ENCODE measurements at places on chromosomes 2 and 18.

- no peak for DNase-seq
Measured at GRCh38 chr2:83689402-83689801, 769.7 kb downstream of the SUCLG1 start.

DNA sequence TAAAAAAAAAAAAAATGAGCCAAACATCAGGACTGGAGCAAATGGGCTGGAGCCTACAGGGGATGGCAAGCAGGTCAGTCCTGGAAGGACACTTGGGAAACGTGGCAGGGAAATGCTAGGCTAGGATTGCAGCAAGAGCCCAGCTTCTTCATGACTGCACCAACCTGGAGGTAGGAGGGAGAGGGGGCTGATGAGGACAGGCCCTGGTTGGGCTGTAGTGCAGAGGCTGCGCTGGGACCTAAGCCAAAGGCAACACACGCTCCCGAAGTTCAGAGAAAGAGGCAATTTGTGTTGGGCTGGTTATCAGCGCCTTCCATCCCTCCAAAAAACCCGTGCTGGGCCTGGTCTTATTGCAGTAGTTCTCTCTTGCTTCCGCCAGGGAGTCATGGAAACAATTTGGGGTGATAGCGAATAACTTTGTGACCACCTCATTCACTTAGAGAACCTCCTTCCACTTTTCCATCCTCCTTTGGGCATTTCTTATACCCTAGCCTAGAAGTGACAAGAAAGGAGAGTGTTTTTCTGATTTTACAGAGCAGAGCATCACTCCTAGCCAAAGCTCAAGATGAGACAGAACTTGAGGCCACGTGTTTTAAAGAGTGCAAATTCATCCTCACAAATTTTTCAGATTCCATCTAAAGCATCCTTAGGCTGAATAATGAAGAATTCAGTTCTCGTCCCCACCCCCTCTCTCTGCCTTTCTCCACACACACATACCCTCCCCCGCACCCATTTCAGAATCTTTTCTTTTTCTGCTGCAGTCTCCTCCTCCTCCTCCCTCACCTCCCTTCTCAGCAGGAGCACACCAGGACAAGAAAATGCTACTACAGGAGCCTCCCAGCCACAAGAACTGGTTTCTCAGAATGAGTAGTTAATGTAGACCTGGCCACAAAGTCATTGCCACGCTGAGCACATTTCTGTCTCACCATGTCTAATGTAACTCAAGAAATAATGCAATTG, 82.5 kb upstream of the STPG4 start:
- peak; percentile 76 for DNase-seq

- DNase-seq, result no peak
Measured at GRCh38 chr2:125418483-125418882, 1237.5 kb upstream of the GYPC start.

DNA sequence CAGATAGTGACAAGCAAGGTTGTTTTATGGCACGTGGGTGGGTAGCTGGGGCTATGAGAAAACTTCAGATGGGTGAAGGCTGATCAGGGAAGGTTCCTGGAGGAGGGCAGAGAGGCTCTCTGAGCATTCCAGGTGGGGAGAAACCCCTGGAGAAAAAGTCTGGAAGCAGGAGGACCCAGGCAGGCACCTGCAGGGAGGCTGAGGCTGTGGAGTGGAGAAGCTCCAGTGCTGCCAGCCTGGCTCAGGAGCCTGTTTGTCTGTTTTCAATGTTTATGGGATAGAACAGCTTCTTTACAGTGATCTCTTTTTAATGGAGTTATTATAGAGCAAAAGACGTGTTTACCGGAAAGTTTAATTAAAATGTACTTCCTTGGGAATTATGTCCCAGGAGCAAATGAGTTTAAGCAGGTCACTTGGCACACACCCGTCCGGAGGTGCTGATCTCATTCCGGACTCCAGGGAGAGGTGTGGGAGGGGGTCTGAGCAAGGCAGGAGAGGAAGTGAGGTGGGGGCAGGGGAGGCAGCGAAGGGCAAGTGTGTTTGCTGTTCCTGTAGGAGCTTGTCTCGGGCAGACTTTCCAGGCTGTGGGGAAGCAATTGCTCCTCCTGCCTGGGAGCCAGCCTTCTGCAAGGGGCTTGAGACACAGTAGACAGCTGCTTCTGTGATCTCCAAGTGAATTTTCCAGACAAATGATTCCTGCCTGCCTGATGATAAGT, 239.5 kb downstream of the MYCN start:
- no peak for DNase-seq

DNA sequence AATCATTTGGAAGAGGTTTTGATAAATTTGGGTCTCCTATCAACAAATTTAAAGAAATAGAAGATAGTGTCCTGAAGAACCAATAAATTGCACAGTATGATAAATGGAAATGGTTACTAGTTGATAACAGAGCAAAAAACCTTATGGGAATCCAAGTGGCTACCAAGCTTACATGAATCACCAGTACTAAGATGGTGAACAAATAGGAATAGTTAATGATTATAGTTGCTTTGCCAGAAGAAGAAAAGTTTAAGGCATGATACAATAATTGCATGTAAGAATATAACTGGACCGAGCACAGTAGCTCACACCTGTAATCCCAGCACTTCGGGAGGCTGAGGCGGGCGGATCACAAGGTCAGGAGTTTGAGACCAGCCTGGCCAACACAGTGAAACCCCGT, 19.6 kb upstream of the INO80D start:
- DNase-seq, result no peak

GRCh38 chr18:23165271-23166068, 30.2 kb downstream of the CABLES1 start:
- DNase-seq, result no peak

- no peak for DNase-seq
Measured at GRCh38 chr2:104481341-104481740, 372.6 kb upstream of the POU3F3 start.

DNA sequence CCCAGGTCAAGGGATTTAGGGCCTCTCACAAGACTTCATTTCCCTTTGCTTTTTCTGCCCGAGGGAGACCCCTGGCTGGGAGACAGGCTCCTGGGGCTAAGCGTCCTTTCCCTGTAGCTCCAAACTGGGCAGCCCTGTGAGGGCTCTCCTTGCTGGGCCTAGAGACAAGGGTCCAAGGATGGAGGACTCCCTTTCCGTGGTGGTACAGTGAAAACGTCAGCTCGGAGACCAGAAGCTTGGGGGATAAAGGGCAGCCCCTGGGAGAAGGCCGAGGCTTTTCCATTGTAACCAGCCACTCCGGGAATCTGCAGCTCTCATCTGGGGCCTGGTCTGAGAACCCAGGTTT, 2.3 kb downstream of the SIX2 start:
- no peak for DNase-seq

GRCh38 chr2:1350111-1350510, 63.2 kb upstream of the TPO start:
- no peak for DNase-seq

DNA sequence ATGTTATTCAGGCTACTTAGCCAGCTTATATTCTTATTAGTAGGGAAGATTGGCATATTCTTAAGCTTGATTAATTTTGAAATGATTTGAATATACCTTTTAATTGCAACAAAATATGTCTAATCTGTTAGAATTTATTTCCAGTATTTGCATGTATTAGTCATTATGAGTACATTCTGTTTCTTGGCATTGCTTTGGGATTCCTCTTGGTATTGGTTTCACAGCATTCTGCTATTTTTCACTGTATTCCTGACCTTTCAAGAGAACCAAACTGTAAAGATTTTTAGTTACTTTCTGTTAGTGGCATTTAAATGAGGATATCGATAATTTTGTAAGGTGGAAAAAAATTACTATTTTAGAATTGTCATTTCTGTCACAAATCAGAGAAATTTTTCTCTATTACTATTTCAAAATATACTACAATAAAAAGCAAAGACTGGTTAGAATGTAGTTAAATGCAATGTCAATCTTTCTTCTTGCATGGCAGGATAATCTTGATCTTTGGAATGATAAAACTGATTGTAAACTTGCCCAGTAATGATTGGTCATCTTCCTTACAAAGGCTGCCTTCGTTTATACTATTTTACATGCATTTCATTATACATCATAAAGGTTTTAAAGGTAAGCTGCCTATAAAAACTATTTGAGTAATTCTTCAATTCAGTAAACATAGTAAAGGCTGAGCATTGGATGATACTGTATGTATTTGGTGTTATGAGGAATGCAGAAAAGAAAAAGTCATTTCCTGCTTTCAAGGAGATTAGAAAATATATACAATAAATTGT, 86.1 kb downstream of the SLC4A10 start:
- peak; percentile 57 for DNase-seq

DNA sequence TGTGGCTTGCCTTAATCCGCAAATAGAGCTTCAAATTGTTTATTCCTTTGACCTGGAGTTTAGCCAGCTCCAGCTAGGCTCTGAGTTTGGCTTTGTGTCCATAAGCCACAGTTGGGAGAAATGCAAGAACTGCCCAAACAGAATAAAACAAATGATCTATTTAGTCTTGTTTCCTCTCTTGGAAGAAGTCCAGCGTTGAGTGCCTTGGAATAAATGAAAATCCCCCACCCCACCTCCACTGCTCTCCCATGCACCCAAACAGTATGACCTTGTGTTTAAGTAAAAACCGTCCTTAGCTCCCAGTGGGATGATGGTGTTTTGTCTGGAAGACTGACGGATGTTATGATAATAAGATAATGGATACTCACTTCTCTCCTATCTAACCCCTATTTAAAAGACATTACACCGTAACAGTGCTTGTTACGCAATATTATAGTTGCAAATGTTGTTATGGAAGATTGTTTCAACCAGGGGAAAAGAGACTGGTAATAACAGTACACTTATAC, 3.2 kb upstream of the SERPINE2 start:
- peak; percentile 34 for DNase-seq

GRCh38 chr2:68936427-68936826, 16.3 kb downstream of the GKN2 start:
- DNase-seq, result peak; percentile 27

DNA sequence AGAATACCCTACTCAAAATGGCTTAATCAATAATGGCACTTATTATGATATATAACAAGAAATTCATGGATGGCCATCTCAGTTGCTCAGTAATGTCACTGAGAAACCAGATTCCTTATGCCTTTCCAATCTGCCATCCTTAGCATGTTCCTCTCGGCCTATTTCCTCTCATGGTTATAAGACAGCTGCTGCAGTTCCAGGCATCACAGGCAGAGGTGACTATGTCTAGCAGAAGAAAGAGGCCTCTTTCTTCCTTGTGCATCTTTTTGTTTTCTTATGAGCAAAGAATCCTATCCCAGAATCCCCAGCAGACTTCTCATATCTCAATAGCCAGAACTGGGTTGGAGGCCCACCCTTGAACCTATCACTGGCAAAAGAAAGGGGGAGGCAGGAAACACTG, 310.6 kb upstream of the SPRED2 start:
- no peak for DNase-seq

DNA sequence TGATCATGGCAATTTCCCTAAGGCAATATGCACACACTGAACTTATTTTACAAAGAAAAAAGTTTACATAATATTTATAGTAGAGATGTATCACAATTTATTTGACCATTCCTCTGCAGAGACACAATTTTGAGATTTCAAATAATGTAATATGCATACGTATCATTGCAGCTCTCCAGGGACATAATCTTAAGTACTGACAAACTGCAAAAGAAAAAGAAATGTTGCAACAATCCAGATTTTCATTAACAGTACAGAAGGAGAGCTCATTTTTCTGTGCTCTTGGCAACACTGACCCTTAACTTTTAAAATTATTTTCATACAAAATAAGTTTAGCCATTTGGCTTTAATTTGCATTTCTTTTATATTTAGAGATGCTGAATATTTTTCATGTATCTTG, 710.2 kb upstream of the SLC39A10 start:
- no peak for DNase-seq

GRCh38 chr2:188675391-188676009, 298.7 kb upstream of the COL3A1 start:
- peak; percentile 81 for DNase-seq

GRCh38 chr18:77191071-77191751, 58.4 kb upstream of the GALR1 start:
- DNase-seq, result peak; percentile 91

DNA sequence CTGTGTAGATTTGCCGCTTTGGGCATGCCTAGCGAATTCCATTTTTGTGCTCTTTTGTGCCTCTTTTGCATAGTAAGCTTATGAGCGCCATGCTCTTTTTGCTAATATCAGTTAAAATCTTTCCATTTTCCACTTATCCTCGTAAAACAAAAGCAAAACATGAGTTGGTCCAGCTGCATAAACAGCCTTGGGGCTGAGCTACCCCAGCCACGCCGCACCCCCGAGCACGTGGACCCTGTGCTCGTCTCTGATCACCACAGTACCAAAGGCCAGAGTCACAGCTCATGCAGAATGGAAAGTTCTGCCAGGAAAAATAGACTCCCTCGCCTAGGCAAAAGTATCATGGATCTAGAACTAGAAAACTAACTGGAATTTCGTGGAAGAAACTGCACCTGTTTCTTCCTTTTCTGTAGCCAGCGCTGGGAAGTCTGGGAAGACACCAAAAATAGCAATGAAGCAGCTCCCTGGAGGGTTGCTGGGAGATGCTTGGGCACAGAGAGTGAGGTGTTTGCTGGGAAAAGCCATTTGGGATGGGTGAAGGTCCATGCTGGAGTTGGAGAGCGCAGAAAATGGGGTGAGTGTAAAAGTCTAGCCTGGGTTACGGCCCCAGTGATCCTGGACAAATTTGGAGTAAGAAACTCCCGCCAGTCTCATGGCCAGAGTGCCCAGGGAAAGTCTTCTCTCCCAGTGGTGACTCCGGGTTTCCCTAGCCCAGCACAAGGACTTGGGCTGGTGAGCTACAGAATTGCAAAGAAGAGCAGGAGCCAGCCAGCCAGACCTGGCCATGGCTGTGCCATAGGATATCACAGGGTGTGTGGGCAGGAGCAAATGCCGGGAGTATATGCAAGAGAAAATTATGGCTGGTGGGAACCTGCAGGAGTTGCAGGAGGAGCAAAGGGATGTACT, 218.4 kb downstream of the GBX2 start:
- no peak for DNase-seq

DNA sequence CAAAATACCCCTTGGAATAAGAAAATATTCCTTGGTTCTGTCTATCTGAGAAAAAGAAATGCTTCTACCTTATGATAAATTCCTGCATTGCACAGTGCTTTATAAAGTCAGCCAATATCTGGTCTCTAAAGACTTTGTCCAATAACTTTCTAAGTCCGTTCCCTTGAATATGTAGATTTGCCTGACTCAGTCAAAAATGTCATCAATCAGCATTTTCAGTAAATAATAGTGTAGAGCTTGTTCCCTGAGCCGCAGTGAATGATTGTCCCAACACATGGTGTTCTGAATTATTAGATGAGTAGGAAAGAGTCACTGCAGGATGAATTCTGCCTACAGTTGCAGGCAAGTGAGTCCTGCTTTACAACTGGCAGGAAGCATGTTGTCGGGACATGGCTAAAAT, 316.8 kb upstream of the RBMS1 start:
- no peak for DNase-seq

DNA sequence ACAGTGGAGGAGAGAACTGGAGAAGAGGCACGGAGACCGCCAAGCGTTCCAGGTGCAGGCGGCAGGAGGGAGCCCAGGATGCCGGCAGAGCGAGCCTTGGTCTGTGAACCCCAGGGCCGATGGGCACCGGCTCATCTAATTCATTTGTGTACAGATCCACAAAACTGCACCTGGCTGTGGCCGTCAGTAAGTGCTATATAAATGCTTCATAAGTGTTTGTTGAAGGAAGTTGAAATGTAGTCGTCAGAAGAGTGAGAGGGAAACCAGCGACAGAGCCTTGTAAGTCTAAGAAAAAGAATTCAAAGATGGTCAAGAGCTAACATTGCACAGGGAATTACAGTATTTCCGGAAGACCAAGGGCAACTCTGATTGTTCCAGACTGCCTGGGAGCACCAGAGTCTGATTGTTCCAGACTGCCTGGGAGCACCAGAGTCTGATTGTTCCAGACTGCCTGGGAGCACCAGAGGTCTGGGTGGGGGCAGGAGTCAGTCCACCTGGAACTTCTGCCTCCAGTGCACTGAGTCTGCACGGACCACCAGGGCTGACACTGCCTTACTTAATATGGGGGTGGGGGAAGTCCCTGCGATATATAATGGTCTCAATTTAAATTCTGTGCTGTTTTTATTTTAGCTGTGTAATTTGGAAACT, 112.3 kb downstream of the BCL2 start:
- DNase-seq, result no peak
